ENCODE measurements at places on chromosomes 2 and 18.

DNA sequence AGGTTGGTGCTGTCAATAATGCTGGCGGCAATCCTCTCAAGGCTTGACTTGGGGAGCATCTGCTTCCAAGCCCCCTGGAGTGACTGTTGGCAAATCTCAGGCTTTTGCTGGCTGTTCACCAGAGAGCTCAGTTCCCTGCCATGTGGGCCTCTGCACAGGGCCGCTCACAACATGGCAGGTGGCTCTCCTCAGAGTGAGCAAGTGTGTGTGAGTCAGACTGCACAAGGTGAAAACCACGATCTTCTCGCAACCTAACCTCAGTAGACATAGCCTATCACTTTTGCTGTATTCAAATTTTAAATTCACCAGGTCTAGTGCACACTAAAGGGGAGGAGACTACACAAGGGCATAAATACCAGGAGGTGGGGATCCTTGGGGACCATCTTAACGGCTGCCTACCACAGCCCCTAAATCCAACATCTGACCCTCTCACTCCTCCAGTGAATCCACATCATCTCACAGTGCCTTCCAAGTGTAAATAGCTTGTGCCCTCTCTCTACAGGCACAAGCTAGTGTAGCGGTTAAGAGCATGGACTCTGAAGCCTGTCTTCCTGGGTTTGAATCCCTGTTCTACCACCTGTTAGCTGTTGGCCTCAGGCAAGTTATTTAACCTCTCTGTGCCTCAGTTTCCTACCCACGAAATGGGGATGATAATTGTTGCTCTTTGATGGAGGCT is 187.7 kb upstream of the CXCR4 start:
- DNase-seq: peak; percentile 16

DNA sequence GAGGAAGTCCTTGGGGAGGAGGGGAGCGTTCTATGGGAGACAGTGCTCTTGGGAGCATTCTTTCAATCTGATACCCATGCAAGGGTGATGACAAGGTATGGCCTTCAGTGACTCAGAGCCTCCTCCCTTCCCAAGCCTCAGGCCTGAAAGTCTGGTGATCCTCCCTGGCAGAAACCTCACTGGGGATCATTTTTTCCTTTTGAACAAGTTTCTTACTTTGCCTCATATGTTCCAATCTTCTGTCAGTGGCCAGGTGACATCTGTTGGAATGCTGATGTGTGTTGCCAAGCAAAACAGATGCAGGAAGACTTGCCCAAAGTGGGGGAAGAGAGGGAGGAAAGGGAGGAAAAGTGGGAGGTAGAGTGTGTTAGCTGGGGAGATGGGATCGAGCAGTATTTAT is 224.8 kb downstream of the NEDD4L start:
- DNase-seq: no peak

- DNase-seq: no peak
These were observed 12.5 kb downstream of the TACR1 start for GRCh38 chr2:75186821-75187220.

- DNase-seq: no peak
These were observed 143.5 kb downstream of the CELF4 start for GRCh38 chr18:37422116-37422515.

GRCh38 chr2:49914281-49914680 is 760.0 kb upstream of the FSHR start:
- DNase-seq: no peak

DNA sequence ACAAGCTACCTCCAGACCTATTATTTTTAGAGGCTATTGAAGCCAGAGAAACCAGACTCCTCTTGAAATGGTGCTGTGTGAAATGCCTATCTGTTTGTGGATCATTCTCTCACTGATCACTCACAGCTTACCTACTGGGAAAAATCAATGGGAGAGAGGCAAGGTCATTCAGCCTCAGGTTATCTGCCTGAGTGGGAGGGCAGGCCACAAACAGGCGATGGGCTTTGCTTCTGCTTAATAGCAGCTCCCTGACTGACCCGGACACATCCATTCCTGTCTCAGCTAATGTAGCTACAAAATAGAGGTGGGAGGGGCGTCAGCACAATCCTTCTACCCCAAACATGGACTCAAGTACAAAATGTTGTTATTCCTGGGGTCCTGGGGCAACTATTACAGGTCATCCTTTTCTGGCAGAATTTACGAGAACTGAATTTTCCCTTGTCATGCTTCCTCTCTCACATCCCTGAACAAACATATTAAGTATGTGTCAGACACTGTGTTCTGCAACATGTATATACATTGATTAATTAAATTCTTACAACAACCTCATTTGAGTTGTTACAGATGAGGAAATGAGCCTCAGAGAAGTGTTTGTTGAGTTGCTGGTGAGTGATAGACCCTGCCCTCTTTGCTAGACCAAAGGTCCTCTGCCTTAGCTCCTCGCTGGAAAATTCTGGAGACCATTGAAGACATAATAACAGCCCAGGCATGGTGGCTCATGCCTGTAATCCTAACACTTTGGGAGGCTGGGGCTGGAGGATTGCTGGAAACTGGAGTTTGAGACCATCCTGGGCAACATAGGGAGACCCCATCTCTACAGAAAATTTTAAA is 60.5 kb downstream of the CDK15 start:
- DNase-seq: no peak

GRCh38 chr2:70789304-70790135 is 923 bp downstream of the FIGLA start:
- peak; percentile 10 for DNase-seq

- DNase-seq: no peak
These were observed 49.0 kb downstream of the FBXO36 start for GRCh38 chr2:229971298-229971790.

DNA sequence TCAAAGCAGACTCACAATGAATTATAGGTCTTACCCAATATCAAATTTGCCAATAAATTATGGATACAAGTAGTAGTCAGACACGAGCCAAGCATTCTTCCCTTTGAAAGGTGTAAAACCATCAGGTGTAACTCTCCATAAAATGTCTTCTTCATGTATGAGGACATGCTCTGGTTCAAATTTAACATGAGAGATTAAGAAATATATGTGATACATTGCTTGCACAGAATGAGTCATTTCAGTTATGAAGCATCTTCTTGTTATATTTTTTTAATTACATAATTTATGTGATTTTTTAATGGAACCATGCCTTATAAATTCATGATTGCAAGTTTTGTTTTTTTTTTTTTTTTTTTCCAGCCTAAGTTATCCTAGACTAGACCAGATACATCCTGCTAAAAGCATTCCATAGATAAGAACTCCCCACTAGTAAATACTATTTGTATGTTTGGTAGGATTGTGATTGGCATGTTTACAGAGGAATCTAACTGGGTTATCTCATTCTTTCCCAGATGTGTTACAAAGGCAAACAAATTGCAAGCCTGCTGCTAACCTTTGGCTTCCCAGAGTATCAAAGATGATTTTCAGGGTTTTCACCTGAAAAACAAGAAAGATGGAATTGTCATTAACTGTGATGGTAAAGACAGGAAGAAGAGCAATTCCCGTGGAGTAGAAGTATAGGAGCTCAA is 621.9 kb downstream of the XIRP2 start:
- DNase-seq: no peak
